ENCODE measurements at places on chromosomes 2 and 18.

DNA sequence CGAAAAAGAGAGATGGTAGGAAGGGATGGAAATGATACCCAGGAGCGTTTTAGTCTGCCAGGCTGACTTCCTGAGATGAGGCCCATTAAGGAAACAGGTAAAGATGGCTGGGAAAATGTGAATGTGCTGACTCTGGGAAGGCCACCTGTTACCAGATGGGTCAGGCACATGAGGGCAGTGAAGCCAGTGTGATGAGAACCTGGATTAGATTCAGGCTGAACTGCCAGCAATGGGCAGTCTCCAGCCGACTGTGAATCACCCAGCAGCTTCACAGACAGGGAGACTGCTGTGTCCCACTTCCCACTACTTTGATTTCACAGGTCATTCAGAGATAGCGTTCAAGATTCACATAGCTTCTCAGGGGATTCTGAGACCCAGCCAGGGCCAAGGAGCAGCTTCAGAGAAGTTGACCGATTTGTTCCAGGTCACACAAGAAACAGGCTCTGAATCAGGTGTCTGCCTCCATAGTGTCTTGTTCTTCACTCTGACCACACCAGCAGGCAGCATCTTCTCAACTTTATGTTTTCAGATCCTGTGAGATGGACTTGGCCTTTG, 26.4 kb downstream of the CAPN13 start:
- no peak for DNase-seq

DNA sequence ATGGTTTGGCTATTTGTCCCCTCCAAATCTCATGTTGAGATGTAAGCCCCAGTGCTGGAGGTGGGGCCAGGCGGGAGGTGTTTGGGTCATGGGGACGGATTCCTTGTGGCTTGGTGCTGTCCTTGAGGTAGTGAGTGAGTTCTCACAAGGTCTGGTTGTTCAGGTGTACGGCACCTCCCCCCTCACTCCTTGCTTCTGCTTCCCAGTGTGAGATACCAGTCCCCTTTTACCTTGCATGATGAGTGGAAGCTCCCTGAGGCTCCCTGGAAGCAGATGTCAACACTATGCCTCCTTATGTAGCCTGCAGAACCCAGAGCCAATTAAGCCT, 232.6 kb downstream of the LDLRAD4 start:
- no peak for DNase-seq

- DNase-seq = no peak
Observed at GRCh38 chr18:42520138-42520537, 565.1 kb downstream of the PIK3C3 start.

DNA sequence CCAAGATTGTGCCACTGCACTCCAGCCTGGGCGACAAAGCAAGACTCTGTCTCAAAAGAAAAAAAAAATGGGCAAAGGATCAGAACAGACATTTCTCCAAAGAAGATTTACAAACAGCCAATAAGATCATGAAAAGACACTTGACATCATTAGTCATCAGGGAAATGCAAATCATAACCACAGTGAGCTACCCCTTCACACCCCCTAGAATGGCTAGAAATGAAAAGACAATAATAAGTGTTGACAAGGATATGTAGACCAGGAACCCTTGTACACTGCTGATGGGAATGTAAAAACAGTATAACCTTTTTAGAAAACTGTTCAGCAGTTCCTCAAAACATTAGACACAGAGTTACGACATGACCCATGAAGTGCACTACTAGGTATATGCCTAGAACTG, 18.4 kb upstream of the MTERF4 start:
- no peak for DNase-seq

DNA sequence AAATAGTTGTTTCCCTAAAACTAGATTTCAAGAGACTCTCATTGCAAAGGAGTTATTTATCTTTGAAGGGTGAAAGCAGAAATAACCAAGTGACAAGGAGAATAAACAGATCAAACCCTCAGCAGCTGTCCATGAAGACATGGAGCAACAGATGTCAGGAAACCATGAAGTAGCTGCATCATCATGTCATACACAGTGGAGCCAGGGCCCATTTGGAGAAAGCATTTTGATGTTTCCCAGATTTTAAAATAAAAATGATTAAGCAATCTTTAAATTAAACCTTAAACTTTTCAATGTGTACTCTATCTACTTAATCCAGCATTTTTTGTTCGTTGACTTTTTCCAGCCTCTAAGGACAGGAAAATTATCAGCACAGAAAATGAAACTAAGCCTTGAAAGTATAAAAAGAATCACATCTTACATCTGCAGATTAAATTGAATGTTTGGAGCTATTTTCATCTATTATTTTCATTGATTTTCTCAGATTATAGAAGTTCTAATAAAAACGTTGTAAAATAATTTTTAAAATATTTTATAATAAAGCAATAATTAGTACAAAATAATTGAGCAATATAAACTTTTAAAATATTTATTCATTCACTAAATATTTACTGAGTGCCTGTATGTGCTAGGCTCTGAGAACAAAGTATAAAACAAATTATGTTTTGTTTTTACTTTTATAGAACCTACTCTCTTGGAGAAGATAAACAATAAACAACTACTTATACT, 860.1 kb downstream of the BCL11A start:
- no peak for DNase-seq

DNA sequence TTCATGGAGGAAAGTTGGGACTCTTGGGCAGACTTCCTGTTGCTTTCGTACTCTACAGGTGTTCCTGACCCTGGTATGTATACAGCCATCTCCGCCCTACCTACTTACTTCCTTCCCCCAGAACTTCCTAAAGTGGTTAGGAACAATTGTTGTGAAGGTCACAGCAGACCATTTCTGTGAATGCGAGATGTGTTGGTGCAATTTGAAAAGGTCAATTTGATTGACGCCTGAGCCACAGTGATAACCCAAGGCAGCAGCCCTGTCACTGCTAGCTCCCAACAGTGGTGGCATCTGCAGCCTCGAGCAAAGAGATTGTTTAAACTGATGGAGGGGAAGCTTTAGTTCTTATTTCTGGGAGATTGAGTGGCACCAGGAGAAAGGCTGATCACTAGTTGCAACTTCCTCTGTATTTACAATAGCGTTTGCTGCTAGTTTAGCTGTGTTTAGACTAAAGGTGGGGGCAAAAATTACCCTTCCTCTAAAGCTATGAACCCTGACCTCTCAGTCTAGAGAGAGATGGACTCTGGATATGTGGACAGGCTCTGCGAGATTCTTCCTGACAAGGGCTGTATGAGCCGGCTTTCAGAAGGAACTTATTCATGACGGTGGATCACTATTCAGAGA, 78.3 kb upstream of the MAP4K3 start:
- no peak for DNase-seq

DNA sequence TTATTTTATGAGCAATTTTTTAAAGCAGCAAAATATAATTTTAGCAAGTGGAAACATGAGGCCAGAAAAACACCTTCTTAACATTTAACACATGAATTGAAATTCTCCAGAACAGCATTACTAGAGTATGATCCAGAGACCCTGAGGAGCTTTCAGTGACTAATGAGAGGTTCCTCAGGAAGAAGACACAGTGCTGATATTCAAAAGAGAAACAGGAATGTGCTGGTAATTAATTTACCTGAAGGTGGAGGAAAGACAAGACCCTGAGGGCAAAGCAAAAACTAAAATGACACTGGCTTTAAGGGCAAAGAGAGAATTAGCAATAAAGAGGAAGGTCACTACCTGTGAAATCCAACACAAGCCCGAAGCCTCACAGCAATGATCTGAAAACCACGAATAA, 97.0 kb downstream of the CDH2 start:
- no peak for DNase-seq

- DNase-seq = no peak
Observed at GRCh38 chr2:64952511-64953482, 36.4 kb upstream of the SLC1A4 start.

- DNase-seq = no peak
Observed at GRCh38 chr2:2234398-2235195, 96.5 kb downstream of the MYT1L start.

DNA sequence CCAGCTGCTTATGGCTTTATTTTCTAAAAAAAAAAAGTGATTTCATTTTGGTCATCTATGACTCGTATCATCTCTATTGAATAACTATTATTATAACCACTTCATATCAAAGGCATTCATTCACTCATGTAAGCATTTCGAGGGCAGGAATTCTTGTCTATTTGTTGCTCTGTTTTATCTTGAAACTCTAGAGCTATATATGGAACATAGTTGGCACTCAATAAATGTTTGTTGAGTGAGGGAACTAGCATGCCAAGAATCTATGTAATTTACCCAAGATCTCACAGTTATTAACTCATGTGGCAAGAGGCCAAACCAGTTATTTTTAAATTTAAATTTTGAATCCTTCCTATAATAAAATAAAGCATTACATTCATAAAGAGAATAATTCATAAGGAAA, 470.1 kb downstream of the TMX3 start:
- DNase-seq = no peak
